ENCODE measurements at places on chromosomes 16 and 17.

- no peak for DNase-seq
Measured at GRCh38 chr17:71392715-71393567, 727.9 kb upstream of the SOX9 start.

DNA sequence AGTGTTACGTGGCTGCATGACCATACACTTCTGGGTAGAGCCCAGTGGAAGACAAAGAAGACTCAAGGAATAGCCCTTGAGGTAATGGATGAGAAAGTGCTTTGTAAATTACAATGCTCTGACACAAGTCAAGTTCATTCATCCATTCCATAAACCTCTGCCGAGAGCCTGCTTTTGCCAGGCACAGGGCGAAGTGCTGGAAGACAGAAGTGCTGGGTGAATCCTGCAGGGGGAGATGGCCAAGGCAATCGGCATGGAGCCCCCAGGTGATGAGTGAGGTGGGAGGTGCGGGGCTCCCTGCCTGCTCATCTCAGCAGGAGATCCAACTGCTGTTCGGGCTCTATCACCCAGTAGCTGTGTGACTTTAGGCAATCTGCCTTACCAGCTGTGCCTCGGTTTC is 2.8 kb upstream of the SOCS3 start:
- no peak for DNase-seq

- no peak for DNase-seq
Measured at GRCh38 chr17:59381716-59382570, 50.5 kb downstream of the YPEL2 start.

- no peak for DNase-seq
Measured at GRCh38 chr16:85586380-85587104, 26.6 kb upstream of the GSE1 start.

DNA sequence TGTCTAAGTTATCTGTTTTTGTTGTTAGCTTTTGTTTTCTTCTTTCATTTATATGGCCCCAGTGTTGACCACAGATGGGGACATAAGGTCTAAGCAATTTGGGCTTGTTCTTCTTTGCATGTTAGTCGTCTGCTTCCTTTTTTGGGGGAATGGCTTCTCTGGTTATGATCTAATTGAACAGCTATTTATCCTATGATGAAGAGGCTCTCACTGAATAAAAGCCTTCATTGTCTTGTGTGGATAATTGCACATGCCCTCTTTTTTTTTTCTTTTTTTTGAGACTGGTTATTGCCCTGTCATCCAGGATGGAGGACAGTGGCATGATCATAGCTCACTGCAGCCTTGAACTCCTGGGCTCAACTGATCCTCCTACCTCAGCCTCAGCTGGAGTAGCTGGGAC is 13.7 kb downstream of the SMARCE1 start:
- DNase-seq = no peak

DNA sequence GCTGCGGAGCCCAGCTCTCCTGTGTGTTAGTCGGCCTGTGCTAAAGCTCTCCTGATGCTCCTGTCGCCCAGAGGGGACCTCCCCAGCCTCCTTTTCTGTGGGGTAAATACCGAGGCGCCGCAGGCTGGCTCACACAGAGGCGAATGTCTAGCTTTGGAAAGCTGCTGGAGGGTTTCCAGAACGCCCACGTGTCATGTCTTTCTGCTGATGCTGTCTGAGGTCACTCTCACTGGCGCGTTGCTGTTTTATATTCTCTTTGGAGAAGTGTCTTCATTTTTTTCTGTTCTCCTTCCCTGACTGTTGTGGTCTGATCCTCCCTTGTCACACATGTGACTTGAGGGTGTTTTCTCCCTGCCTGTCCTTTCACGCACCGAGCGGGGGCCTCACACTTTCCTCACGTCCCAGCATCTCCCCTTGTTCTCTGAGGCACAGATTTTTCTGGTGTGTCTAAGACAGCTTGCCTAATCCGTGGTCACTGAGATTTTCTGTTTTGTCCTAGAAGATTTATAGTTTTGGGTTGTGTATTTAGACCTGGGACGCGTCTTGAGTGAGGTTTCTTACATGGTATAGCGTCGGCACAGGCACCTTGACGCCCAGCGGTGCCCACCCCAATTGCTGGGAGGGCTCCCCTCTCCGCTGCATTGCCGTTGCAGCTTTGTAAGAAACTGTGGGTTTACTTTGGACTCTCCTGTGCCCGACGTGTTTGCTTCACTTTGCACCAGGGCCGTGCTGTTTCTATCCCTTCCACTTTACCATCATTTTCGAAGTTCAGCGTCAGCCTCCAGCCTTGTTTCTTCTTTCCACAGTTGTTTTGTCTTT is 92.1 kb upstream of the ZNF750 start:
- no peak for DNase-seq
